Bone marrow (tissue), 2 donors: ENCODE measurements at places on chromosomes 7 and 10.
A peak's percentile ranks its signal among the peaks of the same experiment; 100 is the strongest.

- no peak for DNase-seq
Measured at GRCh38 chr10:84173501-84173929, at the start of gene GPR15LG. TSS of gene GPR15LG (plus strand) at chr10:84173801. CDS start at chr10:84173852, 51 bp downstream.

- no peak for DNase-seq
Measured at GRCh38 chr7:70069977-70070376, 471.7 kb downstream of the AUTS2 start.

DNA sequence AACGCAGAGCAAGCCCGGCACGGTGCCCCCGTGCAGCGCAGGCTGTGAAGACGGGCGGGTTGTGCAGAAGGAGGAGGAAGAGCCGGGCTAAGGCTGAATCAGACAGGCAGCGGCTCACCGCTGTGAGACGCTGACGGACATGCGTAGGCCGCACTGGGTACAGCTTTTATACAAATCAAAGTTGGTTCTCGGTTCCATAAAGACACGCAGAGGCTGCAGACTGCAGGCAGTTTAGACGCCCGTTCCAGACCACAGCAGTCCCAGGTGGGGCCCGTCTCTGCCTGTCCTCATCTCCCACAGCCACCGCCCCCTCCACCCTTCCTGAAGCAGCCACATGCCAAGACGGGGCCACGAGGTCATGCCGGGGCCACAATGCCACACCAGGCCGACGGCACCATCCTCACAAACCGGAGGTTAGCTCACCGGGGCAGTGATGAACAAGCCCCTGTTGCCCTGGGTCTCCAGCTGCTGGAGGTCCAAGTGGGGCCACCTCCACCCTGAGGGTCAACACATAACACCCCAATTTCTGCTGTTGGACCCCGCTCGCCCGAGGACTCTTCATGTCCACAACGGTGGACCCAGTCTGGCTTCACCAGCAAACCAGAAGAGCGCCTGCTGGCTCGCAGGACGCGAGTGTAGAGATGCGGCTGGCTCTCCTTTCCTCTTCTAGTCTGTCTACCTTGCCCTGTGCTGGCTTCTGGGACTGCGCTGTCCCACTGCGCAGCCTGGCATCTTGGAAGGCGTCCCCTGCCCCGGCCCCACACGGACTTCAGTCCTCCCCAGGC lies 227.2 kb downstream of the ELFN1 start:
- no peak for DNase-seq

GRCh38 chr7:41029072-41029499 lies 673.8 kb downstream of the INHBA start:
- no peak for DNase-seq

DNA sequence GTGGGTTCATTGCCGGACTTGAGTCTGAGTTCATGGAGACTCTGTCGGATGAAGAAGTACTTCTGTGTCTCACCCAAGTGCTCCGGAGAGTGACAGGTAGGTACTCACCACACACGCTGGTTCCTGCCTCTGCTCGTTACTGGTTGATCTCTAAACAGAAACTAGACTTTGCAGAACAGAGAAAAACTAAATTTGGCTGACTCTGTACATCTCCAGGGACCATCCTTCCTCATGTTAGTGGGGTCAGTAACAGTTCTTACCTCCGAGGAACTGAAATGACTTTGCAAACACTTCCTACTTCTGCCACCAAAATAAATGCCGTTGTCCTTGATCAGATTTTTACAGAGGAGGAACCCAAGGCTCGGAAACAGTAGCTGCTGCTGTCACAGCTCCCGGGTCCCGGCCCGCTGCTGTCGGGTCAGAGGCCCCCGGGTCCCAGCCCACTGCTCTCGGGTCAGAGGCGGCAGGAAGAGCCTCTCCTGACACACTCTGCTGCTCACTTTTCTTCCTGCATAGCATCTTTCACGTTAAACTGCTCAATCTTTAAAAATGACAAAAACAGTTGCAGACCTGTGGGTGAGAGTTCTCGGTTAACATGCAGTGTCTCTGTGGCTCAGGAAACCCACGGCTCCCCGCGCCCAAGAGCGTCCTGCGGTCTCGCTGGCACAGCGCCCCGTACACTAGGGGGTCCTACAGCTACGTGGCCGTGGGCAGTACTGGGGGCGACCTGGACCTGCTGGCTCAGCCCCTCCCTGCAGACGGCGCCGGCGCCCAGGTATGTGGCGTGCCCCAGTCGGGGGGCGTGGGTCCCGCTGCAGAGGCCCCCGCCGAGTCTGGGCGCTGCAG lies 4.8 kb upstream of the MTG1 start:
- no peak for DNase-seq

GRCh38 chr10:78483641-78484040 lies 450.0 kb downstream of the RPS24 start:
- no peak for DNase-seq

DNA sequence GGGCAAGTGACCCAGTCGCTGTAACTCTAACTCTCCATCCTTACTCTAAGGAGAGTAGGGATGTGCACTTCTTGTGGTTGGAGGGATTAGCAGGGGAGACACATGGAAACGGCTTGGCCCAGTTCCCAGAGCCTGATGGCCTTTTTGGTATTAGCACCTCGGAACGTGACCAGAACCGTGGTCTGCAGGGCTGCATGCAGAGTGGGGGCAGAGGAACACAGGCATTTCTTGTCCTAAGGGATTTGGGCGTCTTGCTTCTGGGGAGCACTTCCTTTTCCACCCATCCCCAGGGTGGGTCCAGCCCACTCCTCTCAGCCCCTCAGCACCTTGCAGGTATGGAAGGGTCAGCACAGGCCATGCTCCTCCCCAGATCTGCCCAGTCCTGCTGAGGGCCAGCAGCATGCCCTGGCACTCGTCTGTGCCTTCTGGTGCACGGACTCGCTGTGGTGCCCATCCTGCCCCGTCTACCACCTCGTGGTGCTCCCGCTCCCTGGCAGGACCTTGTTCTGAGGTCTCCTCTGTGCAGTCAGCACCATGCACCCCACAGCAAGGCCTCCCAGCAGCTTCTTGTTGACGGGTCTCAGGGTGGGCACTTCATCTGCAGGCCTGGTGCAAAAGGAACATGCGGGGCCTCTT lies 109.6 kb downstream of the ACTR3B start:
- DNase-seq = no peak

DNA sequence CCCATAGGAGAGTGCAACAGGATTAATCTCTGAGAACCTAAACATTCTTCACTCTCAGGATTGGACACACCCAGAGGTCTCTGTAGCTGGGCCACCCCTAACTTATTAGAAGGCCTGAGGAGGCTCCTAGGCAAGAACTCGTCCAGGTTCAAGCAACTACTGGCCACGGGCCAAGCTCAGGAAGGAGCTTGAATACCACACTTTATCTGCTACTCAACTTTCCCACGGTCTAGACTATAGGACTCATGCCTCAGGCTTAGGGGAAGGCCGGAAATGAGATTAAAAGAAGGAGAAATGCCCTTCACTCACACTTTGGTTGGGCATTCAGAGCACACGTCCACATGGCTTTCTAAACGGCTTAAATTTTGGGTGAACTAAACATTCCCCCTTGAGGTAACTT lies 142.8 kb upstream of the PHYHIPL start:
- DNase-seq = no peak

DNA sequence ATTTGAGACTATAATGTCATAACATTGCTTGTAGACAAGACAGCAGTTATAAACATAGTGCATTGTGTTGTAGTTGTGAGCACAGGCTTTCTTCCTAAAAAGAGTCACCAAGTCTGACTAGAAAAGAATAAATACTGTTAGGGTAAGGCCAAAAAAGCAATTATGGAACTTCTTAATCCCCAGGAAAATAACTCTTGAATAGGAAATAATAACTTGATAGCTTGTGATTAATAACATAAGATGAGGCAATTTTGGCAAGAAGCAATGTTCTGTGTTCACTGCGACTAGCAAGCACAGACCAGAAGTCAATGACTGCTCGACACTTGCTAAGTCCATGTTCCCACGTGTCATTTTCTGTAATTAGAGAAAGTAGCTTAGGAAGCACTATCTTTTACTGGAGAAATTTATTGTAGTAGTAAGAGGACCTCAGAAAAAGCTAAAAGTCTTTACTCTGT lies 97.1 kb downstream of the AGMO start:
- DNase-seq = no peak

DNA sequence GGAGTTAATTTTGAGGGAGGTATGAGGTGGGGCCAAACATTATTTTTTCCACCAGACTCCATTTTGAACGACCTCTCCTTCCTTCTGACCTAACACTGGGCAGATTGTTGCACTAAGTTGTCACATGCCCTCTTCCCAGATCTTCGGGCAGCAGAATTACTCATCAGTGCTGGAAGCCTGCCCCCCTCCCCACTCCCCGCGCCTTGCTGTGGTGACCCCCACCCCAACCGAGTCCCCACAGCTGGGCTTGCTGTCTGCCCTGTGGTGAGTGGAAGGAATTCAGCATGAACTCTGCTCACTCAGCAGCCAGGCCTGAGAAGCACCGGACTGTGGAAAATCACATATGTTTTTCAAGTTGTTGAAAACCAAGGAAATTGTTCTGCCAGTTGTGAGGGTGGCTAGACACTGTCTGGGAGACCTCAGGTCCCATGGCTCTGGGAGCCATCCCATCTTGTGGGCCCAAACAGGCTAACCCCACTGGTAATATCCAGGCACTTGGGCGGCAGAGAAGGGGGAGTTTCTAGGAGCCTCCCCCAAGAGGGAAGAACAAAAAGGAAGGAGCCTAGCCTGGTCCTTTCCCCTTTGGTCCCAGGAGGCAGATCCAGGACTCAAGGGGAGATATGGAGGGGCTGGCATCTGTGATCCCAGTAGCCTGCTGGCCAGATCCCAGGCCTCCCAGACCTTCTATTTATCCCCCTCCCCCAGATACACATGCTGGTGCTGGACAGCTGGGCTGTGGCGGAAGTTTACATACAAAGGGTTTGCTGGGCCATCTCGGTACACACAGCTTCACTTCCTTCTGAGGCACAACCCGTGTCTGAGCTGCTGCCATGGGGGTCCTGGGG lies 3.5 kb upstream of the AEBP1 start:
- no peak for DNase-seq

GRCh38 chr7:150977382-150978125 lies 567 bp downstream of the KCNH2 start:
- no peak for DNase-seq

DNA sequence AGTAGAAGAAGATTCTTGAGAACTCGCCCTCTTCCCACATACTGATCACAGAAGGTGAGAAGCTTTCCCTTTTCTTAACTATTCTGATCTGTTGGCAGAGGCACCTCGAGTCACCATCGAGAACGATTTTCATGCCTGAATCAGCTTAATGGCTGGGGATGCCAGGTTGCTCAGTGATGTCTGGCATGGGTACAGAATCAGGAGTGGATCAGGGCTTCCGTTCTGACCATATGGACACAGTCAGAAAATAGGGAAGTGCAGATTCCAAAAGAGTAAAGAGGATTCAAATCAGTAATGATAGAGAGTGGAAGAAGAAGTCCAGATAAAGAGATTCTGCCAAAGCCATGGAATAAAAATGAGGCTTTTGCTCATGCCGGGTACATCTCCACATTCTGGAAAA lies 52.0 kb upstream of the GRB10 start:
- DNase-seq = no peak

GRCh38 chr10:124741281-124741921 lies 2.8 kb downstream of the FAM53B start:
- DNase-seq = peak; percentile 29

- no peak for DNase-seq
Measured at GRCh38 chr7:144529269-144529926, 125.9 kb upstream of the NOBOX start.

- DNase-seq = no peak
Measured at GRCh38 chr10:132457328-132458070, 60.5 kb downstream of the PWWP2B start.

GRCh38 chr7:46610746-46611145 lies 689.7 kb upstream of the IGFBP3 start:
- no peak for DNase-seq

DNA sequence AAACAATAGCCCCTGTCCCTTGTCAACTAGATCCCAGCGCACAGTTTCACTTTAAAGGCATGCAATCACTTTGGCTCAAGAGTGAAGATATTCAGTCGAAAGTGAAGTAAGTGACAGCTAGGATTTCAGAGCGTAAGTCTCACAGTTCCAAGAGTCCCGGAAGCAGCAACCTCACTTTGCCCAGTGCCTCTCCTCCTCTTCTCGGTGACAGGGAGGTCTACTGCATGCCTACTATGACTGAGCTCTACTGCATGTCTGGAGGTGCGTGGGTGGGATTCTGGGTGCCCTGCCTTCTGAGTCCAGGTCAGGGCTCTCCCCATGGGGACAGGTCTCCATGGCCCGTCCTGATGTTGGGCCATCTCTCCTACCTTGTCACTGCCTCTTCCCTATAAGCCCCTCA lies 17.0 kb downstream of the PRKCQ start:
- DNase-seq = no peak

DNA sequence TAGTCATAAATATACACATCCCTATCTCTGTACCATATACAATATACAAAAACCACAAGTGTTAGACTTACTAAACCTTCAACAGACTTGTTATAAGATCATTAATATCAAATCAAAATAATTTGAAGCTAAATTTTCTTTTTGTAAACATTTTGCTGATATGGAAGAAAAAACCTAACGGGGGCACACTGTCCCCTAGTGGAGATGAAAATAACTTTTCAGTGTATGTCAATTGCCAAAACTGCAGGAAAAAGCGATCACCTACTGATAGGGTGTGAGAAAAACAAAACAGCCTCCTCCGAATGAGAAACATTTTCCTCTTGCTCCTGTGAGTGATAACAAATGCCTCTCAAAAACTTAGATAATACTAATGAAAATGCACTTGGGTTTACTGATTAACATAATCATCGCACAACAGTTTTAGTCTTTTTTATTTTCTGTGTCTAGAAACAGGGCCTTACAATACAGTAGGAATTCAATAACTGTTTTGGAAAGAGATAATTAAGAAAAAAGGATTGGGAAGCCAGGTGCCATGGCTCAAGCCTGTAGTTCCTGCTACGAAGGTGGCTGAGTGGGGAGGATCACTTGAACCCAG lies 322.7 kb downstream of the CRPPA start:
- DNase-seq = no peak

- no peak for DNase-seq
Measured at GRCh38 chr10:26156019-26156418, 60.6 kb upstream of the GAD2 start.

- no peak for DNase-seq
Measured at GRCh38 chr10:132282667-132283603, 24.8 kb downstream of the STK32C start.

DNA sequence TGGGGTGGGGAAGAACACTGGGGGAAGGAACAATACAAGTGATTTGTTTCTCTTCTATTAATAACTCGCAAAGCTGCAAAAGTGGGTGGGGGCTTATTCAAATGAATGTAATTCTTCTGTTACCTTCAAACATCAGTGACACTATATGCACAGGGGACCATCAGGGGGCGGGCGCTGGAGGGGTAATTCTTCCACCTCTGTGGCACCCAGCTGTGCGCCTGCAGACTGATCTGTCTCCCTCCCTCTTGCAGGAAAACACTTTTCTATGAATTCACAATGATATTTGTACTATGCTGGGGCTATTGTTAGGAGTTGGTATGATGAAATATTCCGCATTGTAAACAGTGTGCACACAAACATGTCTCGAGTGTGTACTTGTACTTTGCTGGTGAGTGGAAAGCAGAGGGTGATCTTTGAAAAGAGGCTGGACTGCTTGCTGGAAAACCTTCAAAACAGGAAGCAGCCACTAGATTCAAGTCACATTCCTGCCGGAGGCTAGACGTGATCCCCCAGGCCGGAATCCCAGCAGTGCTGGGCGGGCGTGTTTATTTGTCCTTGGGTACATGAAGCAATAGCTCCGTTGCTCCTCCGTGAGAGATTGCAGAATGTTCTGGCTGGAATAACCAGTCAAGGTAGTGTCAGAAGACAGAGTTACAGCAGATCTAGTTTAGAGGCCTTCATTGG lies 15.8 kb upstream of the BNIP3 start:
- DNase-seq = no peak

GRCh38 chr10:60175441-60175971 lies 214.2 kb downstream of the ANK3 start:
- DNase-seq = no peak

GRCh38 chr10:44292390-44293002 lies 92.4 kb downstream of the CXCL12 start:
- DNase-seq = no peak
